Pericardium fibroblast (primary cell): ENCODE measurements at places on chromosomes 12 and 14. TPM values are rescaled to one million over a fixed set of nuclear protein-coding genes. Genes with fewer than 3 reads are reported as not detected.

FBLN5 gene
- total RNA-seq = 169 and 544 TPM in 2 replicates

ANKRD33 gene
- not detected in 2 replicates for total RNA-seq

CNTN1 gene
- 0.09 TPM in 1 of 2 replicates, not detected in the other for total RNA-seq

SERPINA4 gene
- total RNA-seq = not detected in 2 replicates

LRTM2 gene
- total RNA-seq = not detected in 2 replicates

GYS2 gene
- total RNA-seq = not detected in 2 replicates

TMEM63C gene
- 3.4 TPM in 1 of 2 replicates, not detected in the other for total RNA-seq

FOXN4 gene
- not detected in 2 replicates for total RNA-seq

HOXC4 gene
- total RNA-seq = 0.82 and 3.5 TPM in 2 replicates

HOXC11 gene
- total RNA-seq = not detected in 2 replicates
